Naive thymus-derived CD8-positive, alpha-beta T cell (primary cell): ENCODE measurements at places on chromosomes 1 and 21.

GRCh38 chr1:53166912-53167311 lies 24.5 kb upstream of the SLC1A7 start:
- H3K4me3 ChIP-seq: no peak overlapping the region
- H3K27ac ChIP-seq: no peak overlapping the region
- no peak for DNase-seq
- H3K27me3 ChIP-seq: peaks cover 2% of the 10 kb centered on the region
- no peaks in the 10 kb centered on the region for H3K4me1 ChIP-seq

- no peak overlapping the region for H3K27ac ChIP-seq
- no peak for DNase-seq
- no peaks in the 10 kb centered on the region for H3K4me1 ChIP-seq
Measured at GRCh38 chr21:41616031-41616591, 108.2 kb upstream of the TMPRSS2 start.

- no peaks in the 10 kb centered on the region for H3K27me3 ChIP-seq
- H3K27ac ChIP-seq: no peak overlapping the region
- H3K4me1 ChIP-seq: no peaks in the 10 kb centered on the region
- H3K36me3 ChIP-seq: peaks cover 55% of the 10 kb centered on the region
Measured at GRCh38 chr21:41411449-41412089, 14.5 kb upstream of the MX1 start.

GRCh38 chr1:2433936-2434655 lies 21.7 kb upstream of the PEX10 start:
- DNase-seq: no peak
- H3K27ac ChIP-seq: no peak overlapping the region
- no peak overlapping the region for H3K4me3 ChIP-seq

GRCh38 chr1:5727871-5728643 lies 264.2 kb downstream of the NPHP4 start:
- H3K27me3 ChIP-seq: peaks cover 11% of the 10 kb centered on the region
- H3K4me1 ChIP-seq: peaks cover 1% of the 10 kb centered on the region
- DNase-seq: peak; percentile 20
- H3K4me3 ChIP-seq: no peak overlapping the region
- H3K27ac ChIP-seq: no peak overlapping the region

DNA sequence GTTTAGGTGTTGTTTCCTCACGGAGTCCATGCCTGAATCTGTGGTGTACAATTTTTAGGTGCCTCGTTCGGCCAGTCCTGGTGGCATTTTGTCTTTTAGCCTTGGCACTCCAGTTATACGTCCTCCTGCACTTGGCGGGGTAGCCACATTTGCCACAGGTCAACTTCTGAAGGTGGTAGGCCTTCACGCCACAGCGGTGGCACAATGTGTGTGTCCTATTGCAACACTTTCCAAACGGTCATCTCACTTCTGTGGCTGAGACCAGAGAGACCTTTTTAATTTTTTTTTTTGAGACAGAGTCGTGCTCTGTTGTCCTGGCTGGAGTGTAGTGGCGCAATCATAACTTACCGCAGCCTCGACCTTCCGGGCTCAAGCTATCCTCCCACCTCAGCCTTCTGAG lies 49.1 kb downstream of the CAMTA1 start:
- H3K36me3 ChIP-seq: peaks cover 13% of the 10 kb centered on the region
- peaks cover 13% of the 10 kb centered on the region for H3K4me1 ChIP-seq
- no peak overlapping the region for H3K4me3 ChIP-seq

DNA sequence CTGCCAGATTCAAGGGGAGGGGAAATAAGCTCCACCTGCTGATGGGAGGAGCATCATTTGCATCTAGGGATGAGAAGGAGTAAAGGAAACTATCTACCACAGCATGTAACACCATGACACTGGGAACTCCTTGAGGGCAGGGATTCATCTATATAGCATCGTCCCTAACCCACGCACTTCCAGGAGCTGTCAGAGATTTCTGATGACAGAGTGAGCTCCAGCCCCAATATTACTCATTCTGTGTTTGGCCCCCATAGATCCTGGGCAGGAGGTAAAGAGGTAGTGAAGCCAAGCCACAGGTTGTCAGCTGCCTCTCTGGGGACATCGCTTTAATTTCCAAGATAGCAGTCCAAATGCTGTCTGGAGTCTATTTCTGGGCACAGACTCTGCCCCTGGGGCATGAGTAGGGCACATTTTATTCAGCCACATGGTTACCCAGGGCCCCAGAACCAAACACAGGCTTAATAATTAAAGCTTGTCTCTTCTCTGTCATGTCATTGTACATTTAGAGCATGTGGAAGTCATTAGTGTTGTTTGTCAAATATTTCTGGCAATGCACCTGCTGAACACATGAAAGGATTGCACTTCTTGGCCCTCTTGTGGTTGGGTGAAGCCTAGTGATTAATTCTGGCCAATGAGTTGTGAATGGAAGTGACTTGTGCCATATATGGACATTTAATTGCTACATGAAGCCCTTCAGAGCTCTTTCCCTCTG lies 105.9 kb upstream of the POU3F1 start:
- DNase-seq: no peak
- peaks cover 24% of the 10 kb centered on the region for H3K27me3 ChIP-seq
- no peak overlapping the region for H3K27ac ChIP-seq
- H3K36me3 ChIP-seq: no peaks in the 10 kb centered on the region
- no peaks in the 10 kb centered on the region for H3K4me1 ChIP-seq
- H3K4me3 ChIP-seq: no peak overlapping the region

DNA sequence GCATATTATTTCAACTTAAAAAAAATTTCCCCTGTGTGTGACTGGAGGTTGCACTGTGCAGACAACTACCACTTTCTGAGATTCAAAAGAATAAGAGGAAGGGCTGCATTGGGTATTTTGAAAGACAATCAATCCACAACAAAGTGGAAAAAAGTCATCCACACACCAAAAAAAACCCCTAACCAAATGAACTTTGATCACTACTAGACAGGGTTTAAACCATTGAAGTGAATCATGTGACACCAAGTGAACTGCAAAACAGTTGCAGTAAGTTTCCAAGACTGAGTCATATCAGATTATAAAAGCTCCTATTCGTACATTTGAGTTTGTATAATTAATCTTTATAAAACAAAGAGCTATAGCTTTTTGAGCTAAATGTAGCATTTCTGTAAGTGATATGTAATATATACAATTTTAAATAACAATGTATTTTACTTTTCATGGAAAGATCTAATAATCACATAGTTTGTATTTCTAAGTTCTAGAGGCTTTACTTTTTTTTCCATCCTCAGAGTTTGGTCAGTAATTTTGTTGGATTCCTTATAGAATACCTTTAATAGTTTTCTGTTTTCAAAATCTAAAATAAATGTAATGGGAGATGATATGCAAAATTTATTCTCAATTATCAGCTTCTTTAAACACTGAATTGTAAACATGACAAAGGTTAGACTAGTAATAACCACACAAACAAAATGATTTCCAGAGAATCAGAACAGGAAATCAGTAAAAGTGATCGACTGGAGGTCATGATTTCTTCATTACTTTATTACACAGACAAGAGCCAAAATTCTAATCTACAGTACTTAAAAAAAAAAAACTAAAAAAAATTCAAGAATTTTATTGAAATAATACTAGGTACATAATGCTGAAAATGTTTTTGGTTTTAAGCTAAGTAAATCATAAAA lies 50.5 kb upstream of the GFI1 start:
- no peaks in the 10 kb centered on the region for H3K36me3 ChIP-seq
- no peaks in the 10 kb centered on the region for H3K27me3 ChIP-seq
- H3K27ac ChIP-seq: peak overlapping the region; percentile 88
- peaks cover 18% of the 10 kb centered on the region for H3K4me1 ChIP-seq

GRCh38 chr21:38821248-38821647 lies 15.5 kb downstream of the ETS2 start:
- H3K4me1 ChIP-seq: no peaks in the 10 kb centered on the region
- H3K4me3 ChIP-seq: no peak overlapping the region
- H3K27me3 ChIP-seq: no peaks in the 10 kb centered on the region
- no peak overlapping the region for H3K27ac ChIP-seq

GRCh38 chr21:34351786-34352241 lies 12.0 kb upstream of the KCNE2 start:
- peaks cover 11% of the 10 kb centered on the region for H3K27me3 ChIP-seq
- H3K4me1 ChIP-seq: peaks cover 18% of the 10 kb centered on the region
- no peak overlapping the region for H3K27ac ChIP-seq
- H3K4me3 ChIP-seq: no peak overlapping the region
- peaks cover 3% of the 10 kb centered on the region for H3K36me3 ChIP-seq
- DNase-seq: no peak

- H3K4me3 ChIP-seq: no peak overlapping the region
- no peaks in the 10 kb centered on the region for H3K36me3 ChIP-seq
- no peak for DNase-seq
- H3K27ac ChIP-seq: no peak overlapping the region
Measured at GRCh38 chr21:46006547-46007491, 25.2 kb downstream of the COL6A1 start.

DNA sequence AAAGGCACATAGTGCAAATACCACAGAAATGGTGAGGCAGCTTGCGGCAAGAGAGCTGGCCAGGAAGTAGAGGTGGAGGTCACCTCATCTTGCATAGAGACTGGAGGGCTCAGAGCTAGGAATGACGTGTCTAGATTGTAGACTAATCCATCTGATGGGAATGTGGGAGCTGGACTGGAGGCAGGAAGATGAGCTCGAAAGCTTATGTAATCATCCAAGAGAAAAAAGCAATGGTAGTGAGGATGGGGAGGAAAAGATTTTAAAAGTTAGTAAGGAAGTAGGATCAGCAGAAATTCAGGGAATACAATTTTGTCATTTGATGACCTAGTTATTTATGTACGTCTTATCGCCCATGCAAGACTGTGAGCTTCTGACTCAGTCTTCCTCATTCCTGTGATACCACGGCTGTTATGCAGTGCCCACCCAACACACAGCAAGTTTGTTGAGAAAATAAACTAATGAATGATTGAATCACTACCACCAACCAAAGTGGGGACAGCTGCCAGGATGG lies 123.9 kb downstream of the RRAGC start:
- peaks cover 20% of the 10 kb centered on the region for H3K27me3 ChIP-seq
- no peak for DNase-seq
- no peak overlapping the region for H3K4me3 ChIP-seq

- peaks cover 3% of the 10 kb centered on the region for H3K36me3 ChIP-seq
- no peaks in the 10 kb centered on the region for H3K4me1 ChIP-seq
- H3K27ac ChIP-seq: no peak overlapping the region
- no peaks in the 10 kb centered on the region for H3K27me3 ChIP-seq
Measured at GRCh38 chr1:107514841-107515240, 374.0 kb downstream of the NTNG1 start.

GRCh38 chr1:200668514-200669313 lies 993 bp downstream of the DDX59 start:
- DNase-seq: no peak
- peak overlapping the region; percentile 95 for H3K4me3 ChIP-seq
- H3K36me3 ChIP-seq: peaks cover 17% of the 10 kb centered on the region
- H3K27ac ChIP-seq: peak overlapping the region; percentile 98
- no peaks in the 10 kb centered on the region for H3K27me3 ChIP-seq

DNA sequence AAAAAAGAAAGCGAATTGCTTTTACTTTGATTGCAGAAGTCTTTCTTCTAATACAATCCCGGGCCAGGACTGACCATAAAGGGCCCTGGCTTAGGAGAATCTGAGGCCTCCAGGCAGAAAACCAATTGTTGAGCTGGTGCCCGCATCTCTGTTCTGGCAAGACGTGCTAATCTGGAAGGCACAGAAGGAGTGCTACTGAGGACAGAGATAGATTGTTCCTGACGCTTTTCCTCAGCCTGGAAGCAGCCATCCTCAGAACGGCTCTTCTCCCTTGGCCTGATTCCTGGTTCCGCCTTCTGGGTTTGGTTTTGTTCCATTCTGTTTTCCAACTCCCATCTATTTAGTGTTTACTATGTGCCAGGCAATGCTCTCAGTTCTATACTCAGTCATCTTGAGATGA lies 44.8 kb upstream of the SPOCD1 start:
- DNase-seq: no peak
- no peaks in the 10 kb centered on the region for H3K36me3 ChIP-seq
- H3K4me3 ChIP-seq: no peak overlapping the region
- peaks cover 2% of the 10 kb centered on the region for H3K4me1 ChIP-seq
- no peak overlapping the region for H3K27ac ChIP-seq
- no peaks in the 10 kb centered on the region for H3K27me3 ChIP-seq

DNA sequence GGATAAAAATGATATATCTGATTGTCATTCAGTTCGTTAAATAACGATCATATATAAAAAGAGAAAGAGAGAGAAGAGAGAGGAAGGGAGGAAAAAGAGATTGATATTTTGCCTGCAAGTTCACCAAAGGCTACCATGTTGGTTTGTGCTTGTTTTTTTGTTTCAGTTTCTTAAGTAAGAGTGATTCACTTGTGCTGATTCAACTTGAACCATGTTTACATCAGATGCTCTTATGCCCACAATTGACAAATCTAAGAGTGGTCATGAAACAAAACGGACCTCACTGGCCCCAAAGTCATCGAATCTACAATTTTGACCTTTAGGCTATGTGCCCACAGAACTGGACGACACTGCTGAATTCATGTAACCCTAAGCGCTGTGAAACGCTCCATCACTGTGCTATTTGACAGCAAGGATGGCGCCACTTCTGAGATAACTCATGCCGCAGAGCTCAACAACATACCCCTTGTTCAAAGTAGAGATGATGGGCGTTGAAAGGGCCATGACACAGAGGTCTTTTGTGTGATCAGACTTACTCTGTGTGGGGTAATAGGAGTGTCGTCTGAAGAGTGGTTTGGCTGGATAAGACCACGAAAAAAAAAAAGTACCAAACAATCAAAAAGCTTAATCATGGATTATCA lies 481.4 kb downstream of the SETD4 start:
- DNase-seq: no peak
- H3K27ac ChIP-seq: no peak overlapping the region
- peaks cover 2% of the 10 kb centered on the region for H3K27me3 ChIP-seq
- no peaks in the 10 kb centered on the region for H3K4me1 ChIP-seq
- no peaks in the 10 kb centered on the region for H3K36me3 ChIP-seq
- H3K4me3 ChIP-seq: no peak overlapping the region

DNA sequence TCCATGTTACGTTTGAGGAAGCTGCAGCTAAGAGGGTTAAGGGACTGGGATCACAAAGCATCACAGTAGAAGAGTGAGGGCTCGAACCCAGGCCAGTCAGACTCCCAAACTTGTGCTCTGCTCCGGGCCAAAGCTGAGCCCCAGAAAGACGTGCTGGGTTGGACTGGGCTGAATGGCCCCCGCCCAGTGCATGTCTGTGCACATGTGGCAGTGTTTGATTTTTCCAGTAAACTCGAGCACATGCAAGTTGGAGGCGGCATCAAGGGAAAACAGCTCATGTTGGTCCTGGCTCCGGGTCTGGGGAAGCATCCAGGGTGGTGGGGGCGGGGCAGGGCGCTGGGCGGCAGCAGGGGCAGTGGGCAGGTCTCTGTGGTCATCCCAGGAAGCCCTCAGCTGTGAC lies 39.8 kb upstream of the WNT4 start:
- H3K27ac ChIP-seq: no peak overlapping the region
- no peak for DNase-seq
